CD4-positive, alpha-beta T cell (primary cell): ENCODE measurements at places on chromosomes 7 and 10.

DNA sequence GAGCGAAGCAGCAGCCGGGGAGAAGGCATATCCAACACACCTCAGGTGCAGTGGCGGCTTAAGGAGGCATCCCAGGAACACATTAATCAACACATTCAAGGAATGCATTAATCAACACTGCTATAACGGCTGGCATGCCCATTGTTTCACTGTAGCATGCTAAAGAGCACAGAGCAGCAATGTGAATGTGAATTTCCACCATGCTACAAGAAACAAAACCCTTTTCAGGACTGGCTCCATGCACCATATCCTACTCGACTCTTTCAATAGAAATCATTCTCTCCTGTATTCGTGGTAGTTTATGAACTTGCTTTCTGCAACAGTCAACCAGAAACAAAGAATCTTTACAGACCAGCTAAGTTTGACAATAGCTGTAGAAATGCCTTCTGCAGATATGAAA lies 149.0 kb downstream of the NRCAM start:
- DNase-seq, result no peak

- no peak for DNase-seq
These were observed 86.2 kb upstream of the ABCB5 start for GRCh38 chr7:20529260-20529659.

GRCh38 chr10:131160219-131160875 lies 151.2 kb downstream of the TCERG1L start:
- DNase-seq, result no peak

DNA sequence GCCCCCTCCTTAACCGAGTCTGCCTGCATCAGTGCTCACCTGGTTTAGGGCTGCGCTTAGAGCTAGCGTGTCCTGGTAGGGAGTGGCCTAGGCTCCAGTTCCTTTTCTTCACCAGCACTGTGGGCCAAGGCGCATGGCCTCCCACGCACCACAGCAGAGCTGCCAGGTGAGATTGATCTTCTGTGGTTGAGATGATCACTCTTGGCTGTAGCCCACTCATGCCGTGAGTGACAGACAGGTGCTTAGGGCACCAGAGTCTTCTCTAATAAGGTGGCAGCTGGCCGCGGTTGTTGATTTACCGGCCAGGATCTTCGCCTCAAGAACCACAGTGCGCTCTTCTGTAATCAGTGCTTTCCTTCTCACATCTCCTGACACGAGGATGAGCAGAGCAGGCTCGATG lies 157.2 kb upstream of the INSYN2A start:
- DNase-seq, result no peak

- DNase-seq, result no peak
These were observed 21.2 kb downstream of the PRSS37 start for GRCh38 chr7:141820067-141820466.

DNA sequence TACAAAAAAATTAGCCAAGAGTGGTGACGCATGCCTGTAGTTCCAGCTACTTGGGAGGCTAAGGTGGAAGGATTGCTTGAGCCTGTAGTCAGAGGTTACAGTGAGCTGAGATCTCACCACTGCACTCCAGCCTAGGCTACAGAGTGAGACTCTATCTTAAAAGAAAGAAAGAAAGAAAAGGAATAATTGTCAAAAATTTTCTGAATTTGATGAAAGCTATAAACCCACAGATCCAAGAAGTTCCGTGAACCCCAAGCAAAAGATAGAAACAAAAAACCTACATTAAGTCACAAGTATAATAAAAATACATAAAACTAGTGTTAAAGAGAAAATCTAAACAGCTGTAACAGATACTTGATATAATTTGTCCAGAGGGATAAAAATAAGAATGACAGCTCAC lies 60.1 kb upstream of the KMT2C start:
- no peak for DNase-seq

- no peak for DNase-seq
These were observed 45.7 kb downstream of the POLR3A start for GRCh38 chr10:77983384-77984341.

GRCh38 chr10:129236274-129236691 lies 230.8 kb upstream of the MGMT start:
- DNase-seq, result no peak

DNA sequence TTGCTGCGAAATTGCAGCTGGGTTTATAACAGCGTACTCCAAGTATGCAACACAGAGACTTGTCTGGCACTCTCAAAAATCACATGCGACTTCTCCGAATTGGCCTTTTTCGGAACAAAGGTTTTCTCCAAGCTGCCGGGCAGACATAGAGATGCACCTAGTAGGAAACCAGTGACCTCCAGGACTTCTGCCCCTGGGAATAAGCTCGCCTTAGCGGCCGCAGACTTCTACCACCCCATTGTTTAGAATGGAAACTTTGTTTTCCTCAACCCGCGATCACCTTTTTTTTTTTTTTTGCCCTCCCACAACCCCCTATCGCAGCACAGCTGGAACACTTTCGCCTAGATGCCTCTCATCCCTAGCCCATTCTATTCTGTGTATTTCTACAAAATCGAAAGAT lies 4.9 kb upstream of the HOXA10 start:
- DNase-seq, result no peak

DNA sequence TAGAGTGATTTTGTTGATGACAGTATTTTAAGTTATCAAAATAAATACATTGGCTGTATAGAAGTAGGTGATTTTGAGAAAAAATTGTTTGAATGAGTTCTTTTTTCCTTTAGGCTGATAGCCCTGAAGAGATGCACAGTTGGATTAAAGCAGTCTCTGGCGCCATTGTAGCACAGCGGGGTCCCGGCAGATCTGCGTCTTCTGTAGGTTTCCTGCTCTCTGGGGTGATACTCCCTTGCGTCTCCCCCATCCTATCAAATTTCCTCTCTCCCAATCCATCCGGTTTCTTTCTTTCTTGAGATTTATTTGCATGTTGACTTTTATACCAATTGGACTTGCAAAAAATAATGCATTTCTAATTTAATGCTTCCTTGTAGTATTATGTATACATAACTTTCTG lies 27.6 kb upstream of the ARMS2 start:
- DNase-seq, result no peak

DNA sequence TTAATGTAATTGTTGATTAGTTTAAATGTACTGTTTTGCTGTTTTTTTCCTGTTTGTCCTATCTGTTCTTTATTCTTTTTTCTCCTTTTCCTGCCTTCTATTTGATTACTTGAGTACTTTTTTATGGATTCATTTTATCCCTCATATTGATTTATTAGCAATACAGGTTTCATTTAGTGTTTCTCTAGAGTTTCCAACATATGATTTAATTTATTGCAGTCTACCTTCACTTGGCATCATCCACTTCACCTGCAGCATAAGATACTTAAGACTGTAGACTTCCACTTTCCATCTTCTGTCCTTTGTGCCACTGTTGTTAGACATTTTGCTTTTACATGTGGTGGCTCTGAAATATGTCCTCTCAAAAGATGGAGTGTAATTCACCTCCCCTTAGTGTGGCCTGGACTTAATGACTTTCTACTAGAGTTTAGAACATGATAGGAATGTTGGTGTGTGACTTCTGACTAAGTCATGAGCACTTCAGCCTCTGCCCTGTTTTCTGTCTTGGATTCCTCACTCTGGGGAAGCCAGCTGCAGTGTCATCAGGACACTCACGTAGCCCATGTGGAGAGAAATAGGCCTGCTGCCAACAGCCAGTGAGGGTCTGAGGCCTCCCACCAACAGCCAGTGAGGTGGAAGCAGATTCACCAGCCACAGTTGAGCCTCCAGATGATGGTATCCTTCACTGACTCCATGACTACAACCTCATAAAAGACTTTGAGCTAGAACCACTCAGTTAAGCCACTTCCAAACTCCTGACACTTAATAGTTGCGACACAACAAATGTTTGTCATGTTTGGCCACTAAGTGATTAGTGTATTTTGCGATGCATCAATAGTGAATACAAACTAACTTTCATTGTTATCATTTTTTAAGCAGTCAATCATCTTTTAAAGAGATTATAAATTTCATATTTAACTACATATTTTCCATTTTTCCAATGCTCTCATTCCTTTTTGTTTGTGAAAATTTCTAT lies 643.5 kb upstream of the DPP6 start:
- no peak for DNase-seq
